ENCODE measurements at places on chromosomes 5 and 9.

DNA sequence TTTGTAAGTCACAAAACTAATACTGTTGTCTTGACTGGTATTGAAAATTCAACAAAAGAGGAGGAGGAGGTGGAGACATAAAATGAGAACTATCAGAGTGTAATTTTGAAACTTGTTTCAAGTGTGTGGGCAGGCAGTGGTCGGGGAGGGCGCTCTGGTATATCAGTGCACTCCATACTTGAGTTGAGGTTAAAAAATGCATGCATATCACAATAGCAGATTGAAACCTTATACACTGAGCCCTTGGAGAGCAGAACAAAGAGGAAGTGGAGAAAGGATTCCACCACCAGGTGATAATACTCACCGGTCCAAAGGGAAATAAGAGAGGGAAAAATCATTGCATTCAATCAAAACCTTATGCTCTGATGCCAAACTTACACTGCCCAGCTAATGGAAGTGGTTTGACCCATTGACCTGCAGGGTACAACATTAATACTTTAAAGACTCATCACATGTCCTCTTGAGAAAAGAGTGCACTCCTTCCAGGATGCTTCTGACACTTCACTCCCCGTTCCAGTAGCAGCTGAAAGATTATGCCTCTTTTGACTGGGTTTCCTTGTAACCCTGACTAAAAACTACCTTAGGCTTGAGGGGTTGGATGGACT lies 79.5 kb upstream of the FAM169A start:
- no peak for DNase-seq

- peak; percentile 19 for DNase-seq
These were observed 128.7 kb downstream of the PALM2AKAP2 start for GRCh38 chr9:109908459-109909390.

DNA sequence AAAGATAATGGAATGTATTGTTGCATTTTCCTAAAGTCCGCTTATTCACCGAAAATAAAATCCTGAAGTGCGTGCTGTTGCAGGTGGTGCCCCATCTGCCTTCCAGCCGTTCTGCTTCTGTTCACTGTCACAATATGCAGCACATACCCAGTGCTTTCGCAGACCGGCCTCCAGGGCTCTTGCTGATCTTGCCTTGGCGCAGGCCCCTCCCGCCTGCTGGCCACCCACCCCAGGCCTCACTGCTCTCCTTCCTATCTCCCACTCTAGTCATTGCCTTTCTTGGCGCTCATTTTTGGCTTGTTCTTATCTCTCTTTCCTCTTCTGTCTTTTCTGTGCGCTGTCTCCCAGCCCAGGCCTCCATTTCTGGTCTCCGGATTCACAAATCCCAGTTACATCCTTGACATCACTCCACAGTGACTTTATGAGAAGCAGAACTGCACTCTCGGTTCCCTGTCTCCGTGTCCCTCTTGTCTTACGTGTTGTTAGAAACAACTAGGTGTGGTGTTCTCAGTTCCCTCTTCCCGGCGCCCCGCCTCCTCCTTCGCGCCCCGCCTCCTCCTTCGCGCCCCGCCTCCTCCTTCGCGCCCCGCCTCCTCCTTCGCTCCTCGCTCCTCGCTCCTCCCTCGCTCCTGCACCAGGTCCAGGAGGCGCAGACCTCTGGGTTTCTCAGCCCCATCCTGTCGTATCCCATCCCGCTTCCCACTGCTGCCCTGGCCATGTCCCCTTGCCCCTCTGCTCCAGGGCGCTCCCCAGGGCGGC lies 201.7 kb upstream of the OTULINL start:
- no peak for DNase-seq

DNA sequence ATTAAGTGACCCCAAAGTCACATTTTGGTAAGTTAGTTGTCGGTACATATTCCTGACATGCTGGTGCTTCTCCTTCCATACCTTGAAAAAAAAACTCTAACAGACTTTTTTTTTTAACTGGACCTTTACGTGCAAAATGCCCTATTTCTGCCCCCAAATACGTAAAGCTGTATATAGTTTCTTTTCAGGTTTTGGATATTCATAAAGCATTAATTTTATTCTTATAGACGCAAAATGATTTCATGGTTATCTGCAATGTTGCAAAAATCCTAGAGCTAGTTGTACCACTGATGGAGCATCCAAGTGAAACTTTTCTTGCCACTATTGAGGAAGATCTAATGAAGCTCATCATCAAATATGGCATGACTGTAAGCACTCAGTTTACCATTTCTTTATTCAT lies 167.6 kb downstream of the NIPBL start:
- DNase-seq: no peak

DNA sequence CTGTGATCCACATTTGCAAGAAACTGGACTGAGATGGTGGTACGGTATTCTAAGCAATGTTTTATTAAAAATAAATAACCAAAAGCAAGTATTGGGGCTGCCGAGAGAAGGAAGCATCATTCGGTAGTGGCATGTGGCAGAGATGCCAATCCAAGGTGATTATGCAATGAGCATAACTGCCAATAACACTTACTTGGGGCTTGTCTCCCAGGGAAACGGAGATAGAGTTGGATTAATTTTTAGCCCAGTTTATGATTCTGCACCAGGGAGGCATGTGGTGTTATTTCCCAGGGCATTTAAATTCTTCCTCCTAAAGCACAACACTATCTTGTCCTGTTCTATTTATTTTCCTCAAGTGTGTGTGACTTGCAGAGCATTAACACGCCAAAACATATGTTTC lies 17.9 kb downstream of the SLC24A2 start:
- DNase-seq: no peak

- peak; percentile 90 for DNase-seq
These were observed 52.8 kb upstream of the RPL26L1 start for GRCh38 chr5:172906436-172906835.

- DNase-seq: no peak
These were observed 20.1 kb downstream of the ISOC1 start for GRCh38 chr5:129114539-129115193.

All from astrocyte of the spinal cord (primary cell).